ENCODE measurements at places on chromosomes 12 and 14. TPM values are rescaled to one million over a fixed set of nuclear protein-coding genes. Genes with fewer than 3 reads are reported as not detected.
A peak's percentile ranks its signal among the peaks of the same experiment; 100 is the strongest.

DNA sequence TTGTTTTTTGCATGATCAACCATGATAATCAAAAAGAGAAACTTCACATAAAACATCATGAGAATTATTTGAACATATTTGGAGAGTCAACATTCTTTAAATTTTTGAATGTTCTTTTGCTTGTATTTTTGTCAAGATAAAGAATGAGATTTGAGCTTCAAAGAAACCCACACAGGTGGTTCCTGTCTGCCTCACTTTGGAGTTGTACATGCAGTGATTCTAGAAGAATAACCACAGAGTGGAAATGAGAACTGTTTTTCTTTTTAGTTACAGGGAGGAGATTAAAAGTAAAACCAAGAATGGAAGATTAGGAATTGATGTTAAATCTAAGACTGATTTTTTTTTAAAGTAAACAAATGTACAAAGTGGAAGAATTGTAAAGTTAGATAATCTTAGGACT is 2.3 kb upstream of the ZNF705A start:
- H3K4me3 ChIP-seq: no peak overlapping the region
- H3K36me3 ChIP-seq: no peaks in the 10 kb centered on the region
- DNase-seq: no peak
- H3K27ac ChIP-seq: no peak overlapping the region
- H3K27me3 ChIP-seq: no peaks in the 10 kb centered on the region

Gene GLIPR1L1
- total RNA-seq: not detected

DNA sequence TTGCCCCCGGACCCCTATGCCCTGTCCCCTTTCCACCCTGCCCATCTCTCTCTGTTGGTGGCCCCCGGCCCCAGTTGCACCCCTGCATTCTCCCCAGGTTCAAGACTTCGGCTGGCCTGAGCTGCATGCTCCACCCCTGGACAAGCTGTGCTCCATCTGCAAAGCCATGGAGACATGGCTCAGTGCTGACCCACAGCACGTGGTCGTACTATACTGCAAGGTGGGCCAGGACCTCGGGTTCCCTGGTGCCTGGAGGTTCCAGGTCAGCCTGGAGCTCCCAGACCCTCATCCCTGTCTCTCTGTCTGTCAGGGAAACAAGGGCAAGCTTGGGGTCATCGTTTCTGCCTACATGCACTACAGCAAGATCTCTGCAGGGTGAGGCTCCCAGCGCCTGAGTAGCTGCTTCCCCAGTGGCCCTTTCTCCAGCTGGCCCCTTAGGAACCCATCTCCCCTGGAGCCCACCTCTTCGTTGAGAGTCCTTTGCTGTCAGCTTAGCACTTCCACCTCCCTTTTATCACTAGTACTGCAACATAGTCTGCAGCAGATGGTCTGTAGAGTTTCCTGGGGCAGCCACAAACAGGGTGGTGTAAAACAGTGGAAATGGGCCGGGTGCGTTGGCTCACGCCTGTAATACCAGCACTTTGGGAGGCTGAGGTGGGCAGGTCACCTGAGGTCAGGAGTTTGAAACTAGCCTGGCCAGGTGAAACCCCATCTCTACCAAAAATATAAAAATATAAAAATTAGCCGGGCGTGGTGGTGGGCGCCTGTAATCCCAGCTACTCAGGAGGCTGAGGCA is 5.8 kb downstream of the TNS2 start:
- peaks cover 32% of the 10 kb centered on the region for H3K36me3 ChIP-seq
- peaks cover 39% of the 10 kb centered on the region for H3K4me1 ChIP-seq
- H3K27me3 ChIP-seq: no peaks in the 10 kb centered on the region
- H3K4me3 ChIP-seq: no peak overlapping the region
- no peak for DNase-seq

Gene BMP4
- 11.2 TPM for total RNA-seq

GRCh38 chr12:93447555-93448290 is 6.0 kb upstream of the UBE2N start:
- H3K27me3 ChIP-seq: no peaks in the 10 kb centered on the region
- H3K4me1 ChIP-seq: no peaks in the 10 kb centered on the region
- DNase-seq: no peak
- H3K27ac ChIP-seq: no peak overlapping the region

- H3K4me3 ChIP-seq: no peak overlapping the region
- DNase-seq: no peak
- H3K4me1 ChIP-seq: no peaks in the 10 kb centered on the region
- H3K27me3 ChIP-seq: no peaks in the 10 kb centered on the region
- H3K27ac ChIP-seq: peak overlapping the region; percentile 26
- no peaks in the 10 kb centered on the region for H3K36me3 ChIP-seq
These were observed 78.3 kb upstream of the BDKRB2 start for GRCh38 chr14:96126339-96126782.

Gene LPAR5
- 4.9 TPM for total RNA-seq

Gene HNF1A
- total RNA-seq: 6.7 TPM

- no peak overlapping the region for H3K27ac ChIP-seq
- DNase-seq: no peak
- no peaks in the 10 kb centered on the region for H3K4me1 ChIP-seq
These were observed 420.5 kb downstream of the TMEM132D start for GRCh38 chr12:129483111-129483893.

GRCh38 chr14:44029933-44030332 is 477.1 kb downstream of the FSCB start:
- H3K36me3 ChIP-seq: no peaks in the 10 kb centered on the region
- no peaks in the 10 kb centered on the region for H3K27me3 ChIP-seq
- H3K27ac ChIP-seq: no peak overlapping the region
- H3K4me3 ChIP-seq: no peak overlapping the region
- no peaks in the 10 kb centered on the region for H3K4me1 ChIP-seq

GRCh38 chr14:21267431-21267845 is 1.8 kb downstream of the HNRNPC start:
- no peak for DNase-seq
- peak overlapping the region; percentile 99 for H3K4me3 ChIP-seq
- peaks cover 2% of the 10 kb centered on the region for H3K36me3 ChIP-seq
- H3K27me3 ChIP-seq: no peaks in the 10 kb centered on the region

Gene PLEKHG7
- 1.5 TPM for total RNA-seq

Gene CDKN3
- 1.2 TPM for total RNA-seq

Measured in kidney (tissue), 22 donors.